ENCODE measurements at places on chromosomes 4 and X.

- DNase-seq: no peak
Observed at GRCh38 chr4:10554694-10555093, 97.5 kb upstream of the ZNF518B start.

DNA sequence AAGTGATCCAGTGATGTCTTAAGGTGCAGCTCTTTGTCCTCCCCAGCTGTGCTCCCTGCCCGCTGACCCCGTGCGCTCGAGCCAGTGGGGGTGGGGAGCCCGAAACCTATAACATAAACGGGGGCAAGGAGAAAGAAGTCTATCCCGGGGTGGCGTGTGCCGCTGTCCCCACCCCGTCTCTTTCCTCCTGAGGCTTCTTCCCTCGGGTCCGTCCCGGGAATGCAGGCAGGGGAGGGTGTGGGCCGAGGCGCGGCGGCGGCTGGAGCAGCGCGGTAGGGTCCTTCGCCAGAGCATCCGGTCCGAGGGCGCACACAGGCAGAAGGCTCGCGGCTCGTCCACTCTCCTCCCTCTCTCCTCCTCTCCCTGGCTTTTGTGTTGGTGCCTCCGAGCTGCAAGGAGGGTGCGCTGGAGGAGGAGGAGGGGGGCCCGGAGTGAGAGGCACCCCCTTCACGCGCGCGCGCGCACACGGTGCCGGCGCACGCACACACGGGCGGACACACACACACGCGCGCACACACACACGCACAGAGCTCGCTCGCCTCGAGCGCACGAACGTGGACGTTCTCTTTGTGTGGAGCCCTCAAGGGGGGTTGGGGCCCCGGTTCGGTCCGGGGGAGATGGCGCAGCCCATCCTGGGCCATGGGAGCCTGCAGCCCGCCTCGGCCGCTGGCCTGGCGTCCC, at the start of gene RAB33A:
Gene RAB33A (plus strand): TSS at position 517 of the 681 bp plus-strand sequence. CDS start 101 bp downstream, at position 618.
- no peak for DNase-seq

DNA sequence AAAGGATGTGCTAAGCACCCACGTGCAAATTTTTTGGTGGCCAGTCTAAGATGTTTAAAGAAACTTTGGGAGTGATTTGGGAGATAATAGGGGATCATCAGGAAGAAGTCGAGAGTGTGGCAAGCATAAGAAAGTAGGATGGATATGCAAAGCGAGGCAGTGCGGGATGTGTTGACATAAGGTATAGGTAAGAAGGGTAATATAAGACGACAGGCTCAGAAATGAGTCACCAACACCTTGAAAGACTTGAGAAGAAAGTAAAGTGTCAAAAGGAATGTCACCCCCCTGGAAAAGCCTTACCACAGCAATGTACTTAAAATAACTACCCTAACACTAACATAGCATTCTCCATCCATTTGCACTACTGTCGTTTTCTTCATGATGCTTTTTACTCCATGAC, 69.8 kb upstream of the BMP2K start:
- no peak for DNase-seq

DNA sequence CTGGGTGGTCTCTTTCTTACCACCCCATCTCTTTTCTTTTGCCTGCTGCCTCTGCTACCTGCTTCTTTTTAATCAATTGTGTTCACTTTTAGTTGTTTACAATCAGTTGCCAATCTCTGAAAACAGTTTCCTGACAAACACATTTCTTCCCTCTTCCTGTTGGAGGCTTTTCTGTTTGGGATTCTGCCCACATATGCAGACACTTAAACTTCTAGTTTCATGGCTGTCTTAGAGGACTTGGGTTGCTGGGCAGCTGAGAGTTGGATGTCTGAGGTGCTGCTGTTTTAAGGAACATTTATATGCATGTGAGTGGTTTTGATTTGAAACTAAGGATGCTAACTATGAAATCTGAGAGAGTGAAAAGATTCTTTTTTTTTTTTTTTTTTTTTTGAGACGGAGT, 112.3 kb upstream of the LIMCH1 start:
- DNase-seq: no peak

- no peak for DNase-seq
Observed at GRCh38 chr4:66372706-66373105, 702.4 kb upstream of the EPHA5 start.

DNA sequence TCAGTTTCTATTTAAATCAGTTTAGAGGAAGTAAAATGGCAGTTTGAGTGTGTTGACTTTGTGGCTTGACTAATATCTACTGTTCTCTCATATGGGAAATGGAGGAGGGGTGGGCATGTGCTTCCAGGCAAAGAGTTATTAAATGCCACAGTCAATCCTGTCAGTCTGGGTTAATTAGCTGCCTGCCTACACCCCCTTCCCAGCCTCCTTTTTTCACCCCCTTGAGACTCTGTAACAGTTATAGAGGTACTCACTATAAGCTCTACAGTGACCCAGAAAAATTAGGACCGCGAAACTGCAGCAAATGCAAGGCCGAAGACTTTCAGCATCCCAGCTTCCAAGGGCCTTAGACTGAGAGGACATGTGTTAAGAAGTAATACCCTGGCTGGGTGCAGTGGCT, 165.2 kb downstream of the CORIN start:
- no peak for DNase-seq

- DNase-seq: no peak
Observed at GRCh38 chr4:150355858-150356455, 226.0 kb upstream of the MAB21L2 start.

DNA sequence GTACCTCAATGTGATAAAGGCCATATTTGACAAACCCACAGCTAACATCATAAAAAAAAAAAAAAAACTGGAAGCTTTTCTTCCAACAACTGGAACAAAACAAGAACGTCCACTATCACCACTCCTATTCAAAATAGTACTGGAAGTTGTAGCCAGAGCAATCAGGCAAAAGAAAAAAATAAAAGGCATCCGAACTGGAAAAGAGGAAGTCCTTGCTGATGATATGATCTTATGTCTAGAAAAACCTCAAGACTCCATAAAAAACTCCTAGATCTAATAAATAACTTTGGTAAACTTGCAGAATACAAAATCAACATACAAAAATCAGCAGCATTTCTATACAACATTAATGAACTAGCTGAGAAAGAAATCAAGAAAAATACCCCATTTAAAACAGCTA, 134.3 kb downstream of the TEX11 start:
- DNase-seq: no peak

- no peak for DNase-seq
Observed at GRCh38 chrX:119942173-119942819, 1.3 kb downstream of the NKAP start.

GRCh38 chr4:41878991-41879491, 56.2 kb upstream of the TMEM33 start:
- DNase-seq: no peak

- no peak for DNase-seq
Observed at GRCh38 chr4:153155686-153156085, 48.6 kb upstream of the TRIM2 start.

GRCh38 chr4:27011401-27011800, 150.8 kb downstream of the STIM2 start:
- no peak for DNase-seq

- DNase-seq: peak; percentile 36
Observed at GRCh38 chr4:139988863-139989765, 164.9 kb downstream of the MAML3 start.

DNA sequence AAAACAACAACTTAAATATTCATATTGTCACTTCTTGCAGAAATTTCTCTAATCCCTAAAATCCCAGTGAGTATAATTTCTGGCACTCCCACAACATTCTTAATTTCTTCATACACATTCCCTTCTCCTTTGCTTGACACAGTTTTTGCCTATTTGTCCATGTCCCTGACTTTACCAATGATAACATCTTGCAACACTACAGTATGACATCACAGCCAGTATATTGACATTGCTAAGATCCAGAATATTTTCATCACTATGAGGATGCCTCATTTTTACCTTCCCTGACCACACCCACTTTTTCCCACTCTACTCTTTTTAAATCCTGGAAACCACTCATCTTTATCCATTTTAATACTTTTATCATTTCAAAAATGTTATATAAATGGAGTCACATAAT, 292.3 kb upstream of the GK2 start:
- no peak for DNase-seq

- no peak for DNase-seq
Observed at GRCh38 chr4:150625033-150625432, 43.1 kb downstream of the MAB21L2 start.

DNA sequence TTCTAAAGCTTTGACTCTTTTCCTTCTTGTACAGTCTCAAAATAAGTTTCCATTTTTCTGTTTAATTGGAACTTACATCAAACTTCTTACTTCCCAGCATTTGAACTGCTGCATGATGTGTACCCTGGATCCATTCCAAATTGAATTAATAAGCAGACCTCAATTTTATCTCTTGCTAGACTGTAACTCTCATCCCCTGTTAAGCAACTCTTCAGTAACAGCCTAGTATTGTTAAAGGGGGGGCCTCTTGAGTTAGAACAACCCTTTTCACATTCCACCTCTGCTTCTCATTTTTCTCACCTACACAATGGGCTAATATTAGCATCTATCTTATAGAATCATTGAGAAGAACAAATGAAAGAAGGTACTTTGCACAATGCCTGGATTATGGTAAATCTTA, 169.4 kb downstream of the IL1RAPL1 start:
- no peak for DNase-seq

DNA sequence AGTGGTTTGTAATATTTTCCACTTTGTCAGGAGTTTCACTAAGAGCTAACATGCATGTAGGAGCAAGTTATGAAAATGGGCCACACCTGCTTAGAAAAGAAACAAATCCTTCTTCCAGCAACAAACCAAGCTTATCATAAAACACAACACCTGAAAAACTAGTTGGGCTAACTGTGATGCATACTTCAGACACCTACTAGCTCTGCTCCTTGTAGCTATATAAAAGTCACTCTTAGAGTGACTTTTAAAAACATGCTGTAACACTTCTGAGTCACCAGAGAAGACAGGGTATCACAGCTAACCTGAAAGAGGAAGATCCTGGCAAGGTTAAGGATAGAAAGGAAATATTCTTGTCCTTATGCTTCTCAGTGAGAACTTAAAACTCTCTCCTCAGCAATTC, 3.6 kb upstream of the SLAIN2 start:
- DNase-seq: no peak

DNA sequence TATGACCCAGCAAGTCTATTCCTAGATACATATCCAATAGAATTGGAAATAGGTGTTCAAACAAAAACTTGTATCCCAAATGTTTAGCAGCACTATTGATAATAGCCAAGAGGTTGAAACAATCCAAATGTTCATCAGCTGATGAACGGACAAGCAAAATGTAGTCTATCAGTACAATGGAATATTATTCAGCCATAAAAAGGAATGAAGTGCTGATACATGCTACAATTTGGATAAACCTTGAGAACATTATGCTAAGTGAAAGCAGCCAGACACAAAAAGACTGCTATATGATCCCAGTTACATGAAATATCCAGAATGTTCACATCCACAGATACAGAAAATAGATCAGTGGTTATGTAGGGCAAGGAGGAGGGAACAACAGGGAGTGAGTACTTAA, 50.1 kb downstream of the PLAC1 start:
- DNase-seq: no peak

GRCh38 chrX:130841776-130842175, 61.2 kb downstream of the ENOX2 start:
- DNase-seq: no peak

- no peak for DNase-seq
Observed at GRCh38 chrX:109489174-109489573, 7.3 kb upstream of the GUCY2F start.

DNA sequence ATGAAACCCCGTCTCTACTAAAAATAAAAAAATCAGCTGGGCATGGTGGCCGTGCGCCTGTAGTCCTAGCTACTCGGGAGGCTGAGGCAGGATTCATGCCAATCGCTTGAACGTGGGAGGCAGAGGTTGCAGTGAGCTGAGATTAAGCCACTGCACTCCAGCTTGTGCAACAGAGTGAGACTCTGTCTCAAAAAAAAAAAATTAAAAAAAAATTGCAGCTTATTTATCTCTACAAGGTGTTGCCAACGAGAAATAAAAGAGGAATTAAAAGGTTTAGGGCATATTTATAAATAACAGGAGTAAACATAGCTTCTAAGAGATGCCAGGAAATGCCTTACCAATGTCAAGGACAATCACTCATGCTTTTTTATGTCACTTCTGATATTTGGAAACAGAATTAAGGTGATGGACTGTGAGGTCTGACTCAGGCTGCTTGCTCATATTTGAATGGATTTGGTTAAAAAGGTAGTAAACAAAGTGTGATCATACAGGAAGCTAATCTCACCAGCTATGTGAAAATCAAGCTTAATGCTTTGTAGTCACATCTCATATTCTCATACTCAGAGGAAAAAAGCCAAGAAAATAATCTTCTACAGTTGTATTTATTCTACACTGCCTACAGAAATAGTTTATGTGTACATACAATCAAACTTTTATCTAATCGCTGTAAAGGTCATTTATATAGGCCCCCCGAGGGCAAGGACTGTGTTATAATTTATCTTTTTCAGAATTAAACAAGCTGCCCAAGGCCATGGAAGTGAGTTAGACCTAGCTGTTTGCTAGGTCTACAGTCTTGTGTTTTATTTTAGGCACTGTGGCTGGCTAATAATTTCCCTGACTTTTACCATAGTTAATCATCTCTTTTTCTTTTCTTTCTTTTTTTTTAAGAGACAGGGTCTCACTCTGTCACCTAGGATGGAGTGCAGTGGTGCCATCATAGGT, 61.1 kb upstream of the RBMX start:
- no peak for DNase-seq

- no peak for DNase-seq
Observed at GRCh38 chr4:7323872-7324650, 110.7 kb downstream of the PSAPL1 start.

- DNase-seq: no peak
Observed at GRCh38 chr4:146222313-146222712, 8.0 kb downstream of the REELD1 start.

DNA sequence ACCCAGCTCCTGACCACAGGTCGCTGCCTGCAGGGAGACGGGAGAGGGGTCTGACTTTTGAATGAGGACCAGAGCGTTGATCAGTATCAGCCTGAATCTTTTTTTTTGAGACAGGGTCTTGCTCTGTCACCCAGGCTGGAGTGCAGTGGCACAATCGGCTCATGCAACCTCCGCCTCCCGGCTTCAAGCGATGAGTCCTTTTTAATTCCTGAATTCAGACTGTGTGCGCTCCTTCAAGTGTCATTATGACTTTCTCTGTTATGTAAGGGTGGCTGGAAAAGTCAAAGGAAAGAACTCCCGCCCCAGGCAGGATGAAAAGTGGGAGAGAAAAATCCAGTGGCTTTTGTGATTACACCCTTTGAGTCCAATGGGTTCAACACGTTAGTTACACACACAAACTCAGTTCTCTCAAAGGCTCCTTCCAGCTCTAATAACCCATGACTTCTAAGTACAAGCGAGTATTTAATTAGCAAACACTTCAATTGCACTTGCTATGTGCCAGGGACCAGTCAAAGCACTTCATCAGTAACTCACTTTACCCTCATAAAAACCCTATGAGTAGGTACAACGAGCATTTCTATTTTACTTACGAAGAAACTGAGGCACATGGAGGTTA, 44.4 kb downstream of the PDHA1 start:
- no peak for DNase-seq

DNA sequence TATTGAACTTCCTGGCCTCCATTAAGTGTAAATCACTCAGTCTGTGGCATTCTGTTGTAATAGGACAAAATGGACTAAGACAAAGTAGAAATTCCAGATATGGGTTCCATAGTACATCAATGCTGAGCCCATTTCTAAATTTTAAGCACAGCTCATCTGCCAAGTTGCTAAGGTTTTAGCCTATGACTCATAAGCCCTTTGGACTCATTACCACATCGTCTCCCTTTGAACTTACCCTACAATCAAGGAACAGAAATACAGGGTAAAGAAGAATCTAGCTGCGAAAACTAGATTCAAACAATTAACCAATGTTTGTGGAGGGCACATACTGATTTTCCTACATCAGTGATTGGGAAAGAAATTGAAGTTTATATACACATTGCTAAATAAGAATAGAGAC, 31.8 kb downstream of the NAA11 start:
- DNase-seq: no peak

- DNase-seq: no peak
Observed at GRCh38 chrX:12672367-12673106, 118.7 kb upstream of the PRPS2 start.

All from stimulated activated CD8-positive, alpha-beta memory T cell treated with anti-CD3 and anti-CD28 coated beads, Interleukin-12 subunit alpha, Interleukin-12 subunit beta, amount 100 ng/mL, for 4 hours (primary cell).